ENCODE measurements at places on chromosomes 5 and 9.

GRCh38 chr9:22654833-22655232 lies 208.2 kb downstream of the DMRTA1 start:
- no peak for DNase-seq

DNA sequence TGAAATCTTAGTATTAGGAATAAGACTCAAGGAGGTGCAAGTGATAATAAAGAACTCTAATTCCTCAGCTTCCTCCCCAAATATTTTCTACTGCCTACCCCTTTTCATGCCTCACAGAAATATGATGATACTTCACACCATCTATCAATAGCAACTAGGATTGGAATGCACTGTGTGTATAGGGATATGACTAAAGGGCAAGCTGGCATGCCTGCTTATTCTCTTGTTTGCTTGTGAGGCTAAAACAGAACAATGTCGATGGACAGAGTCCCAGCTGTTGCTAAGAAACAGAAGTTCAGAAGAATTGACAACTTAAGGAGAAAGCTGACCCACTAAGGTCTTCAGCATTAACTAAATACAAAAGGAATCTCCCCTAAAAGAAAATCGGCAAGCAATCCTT lies 9.7 kb upstream of the CHD1 start:
- DNase-seq: no peak

DNA sequence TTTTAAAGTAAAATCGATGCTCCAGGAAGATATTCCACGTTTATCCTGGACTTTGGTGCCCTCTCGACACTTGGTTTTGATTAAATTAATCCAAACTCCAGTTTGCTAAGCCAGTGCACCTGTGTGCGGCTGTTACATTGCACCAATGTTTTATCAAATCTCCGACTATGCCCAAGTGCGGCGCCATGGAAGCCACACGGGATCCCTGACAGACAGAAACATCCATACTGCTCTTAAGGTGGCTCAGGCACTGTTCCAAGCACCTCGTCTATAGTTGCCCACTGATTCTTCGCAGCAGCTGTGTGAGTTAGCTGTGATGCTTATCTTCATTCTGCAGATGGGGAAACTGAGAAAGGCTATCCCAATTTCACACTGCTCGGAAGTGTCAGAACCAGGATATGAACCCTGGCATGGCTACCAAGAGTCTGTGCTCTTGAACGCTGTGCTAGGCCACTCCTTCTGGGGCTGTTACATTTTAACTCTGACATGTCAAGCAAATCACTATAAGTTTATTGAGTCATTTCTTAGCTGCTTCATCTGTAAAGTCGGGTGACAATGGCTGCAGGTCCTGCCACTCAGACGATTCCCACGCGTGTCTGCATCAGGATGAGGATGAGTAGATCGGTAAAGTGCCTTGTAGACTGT lies 113.0 kb downstream of the ADAMTS2 start:
- DNase-seq: no peak

DNA sequence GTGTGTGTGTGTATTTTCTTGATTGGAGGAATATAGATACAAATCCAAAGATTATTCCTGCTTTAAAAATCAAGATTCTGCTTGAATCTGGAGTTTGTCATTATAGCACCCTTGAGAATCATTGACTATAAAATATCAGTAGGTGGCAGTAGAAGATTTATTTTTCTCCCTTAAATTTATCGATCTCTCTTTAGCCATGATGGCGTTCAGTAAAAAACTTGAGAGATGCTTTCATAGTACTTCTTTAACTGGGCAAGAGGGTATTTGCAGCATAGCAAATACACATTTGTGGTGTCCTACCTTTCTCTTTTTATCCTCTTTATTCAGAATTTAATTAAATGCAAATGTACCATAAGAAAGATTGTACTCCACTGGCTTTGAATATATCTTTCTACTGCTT lies 307.7 kb downstream of the ADGRV1 start:
- no peak for DNase-seq

DNA sequence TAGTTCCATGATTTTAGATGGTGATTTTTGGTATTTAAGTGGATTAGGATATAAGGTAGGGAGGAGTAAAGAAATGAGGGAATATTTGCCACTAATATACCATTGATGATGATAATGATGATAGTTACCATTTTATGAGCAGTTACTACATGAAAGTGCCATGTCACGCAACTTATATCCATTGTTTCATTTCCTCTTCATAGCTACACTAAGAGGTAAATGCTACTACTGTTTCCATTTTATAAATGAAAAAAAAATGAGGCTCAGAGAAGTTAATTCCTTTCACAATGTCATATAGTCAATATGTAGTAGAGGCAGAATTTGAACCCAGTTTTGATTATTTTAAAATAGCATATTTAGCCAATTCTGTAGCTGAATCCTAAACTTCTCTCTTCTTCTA lies 112.2 kb upstream of the ADRA1B start:
- no peak for DNase-seq

GRCh38 chr5:113050721-113051382 lies 74.3 kb downstream of the DCP2 start:
- DNase-seq: no peak

GRCh38 chr9:114371973-114372917 lies 15.5 kb downstream of the AKNA start:
- DNase-seq: no peak

DNA sequence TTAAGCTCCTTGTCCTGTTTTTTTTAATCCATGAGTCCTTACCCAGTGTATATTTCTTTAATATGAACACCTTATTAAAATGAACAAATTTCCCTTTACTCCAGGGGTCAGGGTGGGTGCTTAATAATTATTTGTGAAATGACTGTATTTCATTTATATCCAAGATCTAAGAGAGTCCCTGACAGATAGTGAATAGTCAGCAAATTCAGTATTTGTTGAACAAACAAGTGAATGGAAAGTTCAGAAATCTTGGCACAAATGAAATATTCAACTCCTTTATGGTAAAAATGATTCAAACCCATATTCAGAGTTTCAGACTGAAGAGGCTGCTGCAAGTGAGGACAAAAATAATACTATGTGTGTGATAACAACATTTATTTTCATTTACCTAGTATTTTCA lies 59.9 kb downstream of the ASTN2 start:
- DNase-seq: no peak

DNA sequence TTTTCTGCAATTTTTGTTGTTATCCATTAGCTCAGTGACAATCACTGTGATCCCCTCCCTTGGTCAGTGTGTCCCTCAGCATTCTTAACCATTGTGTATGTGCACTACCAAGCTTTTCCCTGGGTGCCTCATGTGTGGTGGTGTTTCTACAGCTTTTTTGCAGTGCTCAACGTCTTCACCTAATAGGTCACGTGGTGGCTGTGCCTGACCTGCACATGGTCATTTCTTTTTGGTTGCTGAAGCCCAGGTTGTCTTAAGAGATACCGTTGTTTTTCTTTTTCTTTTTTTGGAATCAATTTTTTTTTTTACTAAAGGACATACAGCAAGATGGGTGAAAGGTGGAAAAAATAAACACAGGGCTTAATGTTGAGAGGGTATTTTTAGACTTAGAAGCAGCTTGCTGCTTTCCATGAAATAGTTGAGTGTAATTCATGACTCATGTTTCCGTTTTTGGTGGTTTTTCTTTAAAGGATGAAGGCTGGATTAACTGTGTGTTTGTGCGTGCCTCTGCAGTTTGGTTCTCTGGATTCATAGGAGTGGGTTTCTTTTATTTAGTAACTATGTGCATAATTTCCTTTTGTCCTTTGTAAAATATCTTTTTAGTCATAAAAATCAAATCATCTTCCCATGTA lies 22.2 kb downstream of the SH3GL2 start:
- no peak for DNase-seq

DNA sequence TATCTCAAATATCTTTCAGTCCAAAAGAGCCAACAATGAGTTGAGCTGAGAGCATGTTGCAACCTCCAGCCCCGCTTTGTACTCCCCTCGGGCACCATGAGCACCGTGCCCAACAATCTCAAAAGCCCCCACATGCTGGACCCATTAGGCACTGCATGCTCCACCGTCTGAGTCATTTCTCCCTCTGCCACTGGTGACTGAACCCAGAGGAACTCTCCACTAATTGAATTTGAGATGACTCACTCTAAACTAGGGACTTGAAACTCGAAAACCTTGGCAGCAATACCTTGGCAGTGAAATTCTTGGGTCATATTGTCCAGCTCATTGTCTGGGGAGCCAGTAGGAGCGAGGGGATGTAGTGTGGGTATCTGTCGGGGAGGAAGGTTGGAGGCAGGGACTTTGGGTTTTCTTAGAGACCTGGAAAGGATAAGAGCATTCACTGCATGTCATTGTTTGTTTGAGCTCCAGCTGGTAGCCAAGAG lies 49.9 kb upstream of the SLIT3 start:
- no peak for DNase-seq

DNA sequence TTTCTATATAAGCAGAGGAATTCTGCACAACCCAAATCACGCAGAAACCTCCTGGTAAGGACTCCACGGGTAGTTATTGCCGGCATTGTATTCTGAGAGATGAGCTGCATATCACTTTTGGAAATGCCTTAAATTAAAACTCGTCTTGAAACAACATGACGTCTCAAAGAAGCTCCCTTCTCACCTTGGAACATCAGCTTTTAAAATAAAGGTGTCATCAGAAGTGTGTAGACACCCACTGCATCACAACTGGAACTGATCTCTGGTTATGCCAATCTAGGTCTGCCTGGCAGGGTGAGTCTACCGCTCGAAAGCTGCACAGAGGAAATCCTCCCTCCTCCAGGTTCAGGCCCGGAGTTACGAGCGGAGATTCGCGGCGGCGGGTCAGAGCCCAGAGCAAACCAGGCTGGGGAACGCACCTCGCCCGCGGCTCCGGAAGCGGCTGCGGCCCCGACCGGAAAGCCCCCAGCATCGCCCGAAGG lies 974 bp upstream of the SLC12A2 start:
- no peak for DNase-seq

DNA sequence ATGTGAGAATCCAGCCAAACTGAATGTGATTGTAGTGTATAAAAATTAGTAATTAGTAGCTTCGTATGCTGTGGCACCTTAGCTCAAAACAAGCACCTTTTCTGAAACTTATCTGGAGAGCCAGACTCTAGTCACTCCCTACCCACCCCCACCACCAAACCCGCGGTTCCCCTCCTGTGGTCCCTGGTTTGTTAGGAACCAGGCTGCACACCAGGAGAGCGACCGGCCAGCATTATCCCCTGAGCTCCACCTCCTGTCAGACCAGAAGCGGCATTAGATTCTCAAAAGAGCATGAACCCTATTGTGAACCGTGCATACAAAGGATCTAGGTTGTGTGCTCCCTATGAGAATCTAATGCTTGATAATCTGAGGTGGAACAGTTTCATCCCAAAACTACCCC lies 498.6 kb downstream of the CHSY3 start:
- DNase-seq: no peak

DNA sequence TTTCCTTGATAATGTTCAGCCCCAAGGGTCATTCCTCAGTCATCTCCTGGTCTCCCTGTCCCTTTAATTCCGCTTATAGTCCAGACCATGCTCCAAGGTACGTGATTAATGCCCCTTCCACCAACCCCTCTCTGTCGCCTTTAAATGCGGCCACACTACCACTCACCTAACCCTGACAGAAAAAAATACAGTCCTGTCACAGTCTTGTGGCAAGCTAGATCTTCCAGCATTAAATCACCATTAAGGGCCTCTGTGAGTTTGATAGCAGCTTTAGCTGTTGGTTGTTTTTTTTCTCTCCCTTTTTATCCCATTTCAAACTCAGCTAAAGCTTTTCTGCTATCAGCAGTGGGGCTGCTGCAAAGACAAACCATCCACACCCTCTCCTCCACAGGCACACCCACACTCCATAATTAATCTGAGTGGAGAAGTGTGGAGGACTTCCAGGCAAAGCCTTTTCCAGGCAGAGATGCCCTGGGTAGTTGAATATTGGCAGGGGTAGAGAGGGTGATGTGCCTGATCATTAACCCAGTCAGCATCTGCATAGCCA lies 522.7 kb upstream of the CLINT1 start:
- DNase-seq: no peak

- no peak for DNase-seq
Observed at GRCh38 chr5:103758996-103759395, 196.4 kb upstream of the NUDT12 start.

- no peak for DNase-seq
Observed at GRCh38 chr9:123735376-123735775, 194.6 kb downstream of the DENND1A start.

GRCh38 chr9:129568560-129569501 lies 52.1 kb downstream of the C9orf50 start:
- DNase-seq: peak; percentile 86

GRCh38 chr9:126624912-126625311 lies 11.2 kb downstream of the LMX1B start:
- no peak for DNase-seq

GRCh38 chr9:133483611-133484010 lies 4.7 kb upstream of the SLC2A6 start:
- no peak for DNase-seq

DNA sequence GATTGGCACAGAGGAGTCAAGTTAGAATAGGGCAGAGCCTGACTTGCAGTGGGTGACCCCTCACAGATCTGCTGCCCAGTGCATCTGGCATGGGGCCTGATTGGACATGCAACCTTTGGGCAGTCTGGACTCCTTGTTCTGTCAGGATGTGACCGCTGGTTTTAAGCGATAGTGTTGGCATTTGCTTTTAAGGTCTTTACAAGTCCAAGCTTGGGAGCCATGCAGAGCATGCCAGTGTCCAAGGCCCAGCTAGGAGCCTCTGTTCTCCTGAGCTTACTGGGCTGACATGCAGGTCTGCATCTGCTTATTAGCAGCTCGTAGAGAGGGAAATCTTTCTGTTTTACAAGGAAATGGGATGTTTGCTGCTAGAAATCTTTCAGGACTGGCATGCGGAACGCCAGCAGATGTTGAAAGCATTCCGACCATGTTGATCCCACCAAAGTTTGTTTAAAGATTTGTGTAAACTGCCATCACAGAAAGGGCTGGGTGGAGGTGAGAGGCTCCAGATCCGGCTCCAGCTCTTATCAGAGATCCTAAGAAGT lies 27.5 kb downstream of the GADD45G start:
- no peak for DNase-seq

GRCh38 chr5:35617435-35618303 lies at the start of gene SPEF2:
Gene SPEF2, plus strand, starts transcription at chr5:35617863. Its CDS starts 135 bp downstream, at chr5:35617998.
- DNase-seq: peak; percentile 72

- DNase-seq: peak; percentile 100
Observed at GRCh38 chr9:93095205-93096130, 549 bp upstream of the CARD19 start.

- no peak for DNase-seq
Observed at GRCh38 chr5:96080557-96080956, 118.9 kb upstream of the ELL2 start.

GRCh38 chr9:104843644-104844240 lies 79.8 kb downstream of the NIPSNAP3B start:
- DNase-seq: no peak

- no peak for DNase-seq
Observed at GRCh38 chr5:125409234-125409860, 662.9 kb upstream of the ZNF608 start.

Data from progenitor cell of endocrine pancreas (in vitro differentiated cells).